ENCODE measurements at places on chromosomes 3 and 15.
A peak's percentile ranks its signal among the peaks of the same experiment; 100 is the strongest.

GRCh38 chr3:127682561-127682960, 9.8 kb downstream of the ABTB1 start:
- no peak for DNase-seq

DNA sequence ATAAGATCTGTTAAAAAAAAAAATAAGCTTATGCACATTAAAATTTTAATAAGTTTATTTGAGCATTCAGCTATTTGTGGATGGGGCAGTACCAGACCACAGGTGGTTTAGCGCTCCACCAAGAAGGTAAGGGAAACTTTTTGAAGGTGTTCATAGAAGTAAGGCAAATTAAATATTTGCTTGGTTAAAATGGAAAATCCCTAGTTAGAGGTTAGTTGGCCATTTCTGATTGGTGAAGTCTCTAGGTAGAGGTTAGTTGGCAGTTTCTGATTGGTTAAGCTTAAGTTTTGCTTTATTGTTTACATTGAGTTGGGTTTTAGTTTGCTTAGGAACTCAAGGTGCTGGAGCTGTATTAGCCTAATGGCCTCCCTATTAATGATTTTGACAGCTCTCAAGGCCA, 30.7 kb downstream of the SCN11A start:
- DNase-seq = no peak

- DNase-seq = no peak
Measured at GRCh38 chr3:106227068-106227467, 358.3 kb upstream of the CBLB start.

DNA sequence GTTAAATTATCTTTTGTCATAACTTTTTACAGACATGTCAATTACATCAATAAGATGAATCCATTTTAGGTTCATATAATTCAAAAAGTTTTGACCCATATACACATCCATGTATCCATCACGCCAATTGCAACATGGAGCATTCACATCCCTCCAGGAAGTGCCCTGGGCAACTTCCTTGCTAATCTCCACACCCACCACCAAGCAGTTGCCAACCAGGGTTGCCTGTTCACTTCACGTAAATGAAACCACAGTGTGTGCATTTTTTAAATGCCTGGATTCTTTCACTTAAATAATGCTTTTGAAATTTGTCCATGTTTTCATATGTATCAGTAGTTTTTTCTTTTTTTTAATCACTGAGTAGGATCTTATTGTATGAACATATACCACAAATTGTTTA, 40.7 kb upstream of the LYZL4 start:
- no peak for DNase-seq

- no peak for DNase-seq
Measured at GRCh38 chr15:99296386-99296785, 45.1 kb downstream of the LRRC28 start.

DNA sequence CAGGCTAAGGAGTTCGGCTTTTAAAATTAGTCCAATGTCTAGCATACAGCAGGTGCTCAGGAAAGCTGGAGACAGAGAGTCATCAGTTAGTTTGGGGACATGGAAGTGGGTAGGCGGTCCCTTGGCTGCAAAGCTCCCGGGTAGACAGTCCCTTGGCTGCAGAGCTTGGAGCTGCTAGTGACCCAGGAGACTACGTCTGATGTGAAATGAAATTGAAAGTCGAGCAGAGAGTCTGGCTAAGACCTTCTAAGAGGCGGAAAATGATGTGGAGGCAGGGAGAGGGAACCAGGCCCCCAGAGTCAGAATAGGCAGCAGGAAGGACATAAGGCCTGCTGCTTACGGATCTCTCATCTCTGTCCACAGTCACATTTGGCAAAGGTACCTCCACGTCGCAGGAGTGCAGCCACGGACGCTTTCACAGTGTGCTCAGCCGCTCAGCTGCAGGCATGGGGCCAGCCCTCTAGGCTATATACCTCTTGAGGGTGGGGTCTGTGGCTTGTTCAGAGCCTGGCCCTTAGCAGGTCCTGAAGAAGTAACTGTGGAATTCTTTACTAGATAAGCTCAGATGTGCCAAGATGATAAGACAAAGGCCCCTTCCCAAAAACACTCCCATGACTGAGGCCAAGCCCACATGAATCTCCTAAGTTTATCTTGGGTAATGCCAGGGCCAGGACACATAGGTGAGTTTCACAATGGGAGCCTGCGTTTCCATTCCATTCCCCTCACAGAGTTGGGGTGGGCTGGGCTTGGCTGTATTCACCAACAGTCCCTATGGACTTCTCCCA, 131.7 kb downstream of the XXYLT1 start:
- DNase-seq = no peak

DNA sequence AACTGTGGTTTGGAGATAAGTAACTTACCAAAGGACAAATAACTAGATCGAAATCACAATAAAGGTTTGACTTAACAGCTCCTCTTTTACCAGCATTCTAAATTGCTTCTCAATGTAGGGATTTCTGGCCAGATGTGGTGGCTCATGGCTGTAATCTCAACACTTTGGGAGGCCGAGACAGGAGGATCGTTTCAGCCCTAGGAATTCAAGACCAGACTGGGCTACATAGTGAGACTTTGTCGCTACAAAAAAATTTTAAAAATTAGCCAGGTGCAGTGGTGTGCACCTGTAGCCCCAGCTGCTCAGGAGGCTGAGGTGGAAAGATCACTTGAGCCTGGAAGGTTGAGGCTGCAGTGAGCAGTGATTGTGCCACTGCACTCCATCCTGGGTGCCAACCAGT, 17.4 kb upstream of the IGF2BP2 start:
- DNase-seq = no peak

DNA sequence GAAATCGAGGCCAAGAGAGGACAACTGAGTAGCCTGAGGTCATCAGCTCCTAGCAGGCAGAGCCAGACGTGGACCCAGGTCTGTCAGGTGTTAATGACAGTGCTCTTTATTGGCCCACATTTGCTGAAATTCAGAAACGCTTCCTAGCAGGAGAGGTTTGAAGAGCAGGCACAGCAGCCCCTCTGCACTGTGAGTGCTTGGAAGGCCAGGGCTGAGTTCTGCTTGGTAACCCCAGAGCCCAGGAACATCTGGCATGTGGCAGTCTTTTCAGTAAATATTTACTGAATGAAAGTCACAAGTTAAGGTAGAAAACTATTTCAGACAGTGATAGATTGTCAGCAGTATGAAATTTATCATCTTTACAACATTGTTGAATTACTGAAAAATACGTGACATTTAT, 102.4 kb downstream of the PLCL2 start:
- no peak for DNase-seq

DNA sequence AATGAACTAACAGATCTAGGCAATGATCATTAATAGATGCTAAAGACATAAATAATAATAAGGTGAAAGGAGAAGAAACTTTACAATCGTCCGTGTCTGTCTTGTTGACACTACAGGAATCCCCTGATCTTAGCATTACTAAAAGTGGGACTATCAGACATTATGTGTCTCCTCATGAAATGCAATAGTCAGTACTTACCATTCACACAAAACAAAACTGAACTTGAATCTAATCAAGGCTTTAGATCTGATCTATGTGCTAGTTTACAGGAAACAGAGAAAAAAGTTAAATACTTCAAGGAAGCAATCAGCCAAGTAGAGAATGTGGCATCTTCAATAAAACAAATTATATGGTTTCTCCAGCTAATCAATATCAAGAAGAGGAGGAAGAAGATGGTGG, 73.7 kb downstream of the PIK3CB start:
- DNase-seq = no peak

- DNase-seq = no peak
Measured at GRCh38 chr15:39888809-39889208, 31.3 kb downstream of the GPR176 start.

DNA sequence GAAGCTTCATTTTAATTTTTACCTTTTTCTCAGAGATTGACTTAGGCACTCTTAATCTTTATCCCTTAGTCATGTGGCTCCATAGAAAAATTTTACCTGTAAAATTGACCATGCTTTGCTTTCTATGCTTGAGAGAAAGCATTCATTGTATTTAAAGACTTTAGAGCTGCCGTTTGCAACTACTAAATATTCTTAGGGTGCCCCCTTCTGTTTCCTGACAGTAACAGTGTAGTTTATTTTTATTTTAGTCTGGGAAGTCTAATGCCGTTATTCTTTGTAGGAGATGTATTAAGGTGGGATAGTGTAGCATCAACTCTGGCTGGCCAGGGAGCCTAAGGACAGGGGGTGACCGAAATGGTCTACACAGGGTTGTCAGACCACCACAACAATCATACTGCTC, 84.5 kb upstream of the SYNPR start:
- no peak for DNase-seq

GRCh38 chr3:69282181-69282580, 103.7 kb downstream of the FRMD4B start:
- peak; percentile 83 for DNase-seq

DNA sequence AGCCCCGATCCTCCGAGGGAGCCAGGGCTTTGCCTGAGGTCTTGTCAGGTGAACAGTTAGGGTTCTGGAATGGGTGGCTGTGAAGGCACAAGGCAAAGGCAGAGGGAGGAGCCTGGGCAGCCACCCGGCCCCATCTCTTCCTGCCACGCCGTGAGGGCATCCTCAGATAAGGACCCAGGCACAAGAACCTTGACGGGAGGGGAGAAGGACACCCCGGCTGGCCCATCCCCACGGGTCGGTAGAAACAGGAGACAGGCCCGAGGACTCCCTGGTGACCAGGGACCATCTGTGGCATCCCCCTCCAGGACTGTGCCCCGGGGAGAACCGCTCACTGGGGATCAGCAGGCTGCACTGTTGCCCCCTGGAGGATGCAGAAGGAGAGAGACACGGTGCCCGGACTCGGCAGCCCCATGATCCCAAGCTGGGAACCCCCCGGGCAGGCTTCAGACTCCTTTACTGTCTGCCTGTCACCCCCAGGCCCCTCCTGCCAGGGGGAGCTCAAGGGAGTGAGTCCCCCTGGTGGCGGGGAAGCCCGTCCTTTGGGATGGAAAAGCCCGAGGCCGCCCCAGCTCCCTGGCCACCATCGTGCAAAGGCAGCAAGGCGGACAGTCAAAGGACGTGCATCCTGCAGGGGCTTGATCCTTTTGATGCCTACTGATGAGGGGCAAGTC, 12.3 kb upstream of the PCSK6 start:
- peak; percentile 75 for DNase-seq

GRCh38 chr3:15313461-15313860, 18.9 kb downstream of the SH3BP5 start:
- DNase-seq = peak; percentile 44

DNA sequence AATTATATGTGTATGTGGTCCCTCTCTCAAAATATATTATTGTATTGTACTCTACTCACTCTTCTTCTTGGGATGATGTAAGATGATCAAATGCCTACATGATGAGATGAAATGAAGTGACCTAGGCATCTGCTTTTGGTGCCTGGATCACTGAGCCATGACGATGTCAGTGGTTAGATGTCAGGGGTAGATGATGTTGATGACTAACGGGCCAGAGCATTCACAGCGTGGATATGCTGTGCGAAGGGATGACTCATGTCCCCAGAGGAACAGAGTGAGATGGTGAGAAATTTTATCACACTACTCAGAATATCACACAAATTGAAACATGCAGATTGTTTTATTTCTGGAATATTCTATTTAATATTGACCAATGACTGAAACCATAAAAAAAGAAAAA, 233.9 kb upstream of the CADM2 start:
- no peak for DNase-seq

DNA sequence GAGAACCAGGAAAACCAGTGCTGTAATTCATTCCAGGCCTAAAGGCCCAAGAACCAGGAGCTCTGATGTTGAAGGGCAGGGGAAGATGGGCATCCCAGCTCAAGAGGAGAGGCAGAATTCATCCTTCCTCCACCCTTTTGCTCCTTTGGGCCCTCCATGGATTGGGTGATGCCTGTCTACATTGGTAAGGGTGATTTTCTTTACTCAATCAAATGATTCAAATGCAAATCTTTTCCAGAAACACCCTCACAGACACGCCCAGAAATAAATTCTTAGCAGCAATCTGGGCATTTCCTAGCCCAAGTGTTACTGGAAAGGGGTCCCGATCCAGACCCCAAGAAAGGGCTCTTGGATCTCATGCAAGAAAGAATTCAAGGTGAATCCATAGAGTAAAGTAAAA, 17.6 kb upstream of the APOD start:
- no peak for DNase-seq

- no peak for DNase-seq
Measured at GRCh38 chr3:119304201-119304713, 10.1 kb downstream of the ARHGAP31 start.

DNA sequence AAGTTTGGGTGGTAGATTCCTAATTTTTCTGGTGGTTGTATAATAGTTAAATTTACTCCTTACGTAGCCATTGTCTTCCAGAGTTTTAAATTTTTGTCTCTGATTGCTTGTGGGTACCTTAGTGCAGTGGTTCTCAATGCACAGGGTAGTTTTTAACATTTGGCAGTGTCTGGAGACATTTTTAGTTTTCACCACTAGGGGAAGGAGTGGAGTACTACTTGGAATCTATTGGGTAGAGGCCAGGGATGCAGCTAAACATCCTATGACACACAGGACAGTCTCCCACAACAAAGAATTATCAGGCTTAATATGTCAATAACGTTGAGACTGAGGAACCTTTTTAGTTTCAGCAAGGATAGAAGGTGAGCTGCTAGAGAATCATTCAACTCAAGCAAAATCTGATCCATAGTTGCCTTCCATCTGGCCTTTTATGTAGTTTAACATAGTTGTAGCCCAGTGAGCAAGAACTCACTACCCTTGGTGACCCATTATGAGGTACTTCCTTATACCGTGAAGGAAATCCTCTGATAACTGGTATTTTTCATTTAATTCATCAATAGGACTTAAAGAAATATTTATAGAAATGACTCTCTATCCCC, 8.6 kb upstream of the STX19 start:
- no peak for DNase-seq

GRCh38 chr3:12495749-12496452, 11.6 kb downstream of the TSEN2 start:
- DNase-seq = peak; percentile 11

DNA sequence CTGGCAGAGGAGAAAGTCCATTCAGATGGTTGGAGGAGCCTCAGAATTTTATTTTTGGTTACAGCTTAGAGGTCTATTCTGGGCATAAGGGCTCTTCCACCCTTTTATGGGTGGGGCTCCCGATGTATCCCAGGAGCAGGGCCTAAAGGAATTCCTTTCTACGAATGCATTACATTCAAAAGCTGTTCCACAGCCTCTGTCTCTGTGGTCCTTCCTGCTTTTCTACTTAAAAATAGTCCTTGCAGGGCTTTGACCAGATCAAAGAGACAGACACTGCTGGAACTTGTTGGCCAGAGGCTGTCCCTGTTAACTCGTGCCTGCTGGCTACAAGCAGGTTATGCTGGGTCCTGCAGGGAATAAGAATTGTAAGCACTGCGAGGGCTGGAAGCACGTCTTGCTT, 14.4 kb upstream of the NOX5 start:
- DNase-seq = no peak

GRCh38 chr3:54563501-54564200, 364.2 kb downstream of the LRTM1 start:
- DNase-seq = no peak
